Central memory CD4-positive, alpha-beta T cell (primary cell): ENCODE measurements at places on chromosomes 1 and 21.

DNA sequence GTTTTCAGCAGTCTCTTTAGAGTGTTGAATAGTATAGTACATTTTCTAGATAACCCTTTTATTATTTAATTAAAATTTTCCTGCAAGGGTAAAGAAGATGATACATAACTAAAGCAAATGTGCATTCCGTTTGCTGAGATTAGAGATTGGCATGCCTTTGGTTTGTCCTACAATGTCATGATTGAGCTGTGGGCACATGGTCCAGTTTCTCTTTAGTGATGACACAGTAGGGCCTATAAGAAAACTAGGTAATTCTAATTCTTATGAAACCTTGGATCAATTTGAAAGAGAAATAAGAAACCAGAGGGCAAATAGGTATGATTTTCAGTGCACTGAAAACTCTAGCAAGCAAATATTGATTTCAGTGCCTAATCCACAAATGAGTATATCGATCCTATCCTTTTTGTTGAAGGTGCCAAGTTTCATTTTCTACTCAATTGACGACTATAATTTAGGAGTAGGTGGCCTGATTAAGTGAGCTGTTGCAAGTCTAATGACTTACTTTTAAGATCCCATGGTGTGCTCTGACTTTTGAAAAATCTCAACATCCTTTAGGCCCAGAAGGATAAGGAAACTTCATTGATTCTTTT is 128.0 kb upstream of the KCNK1 start:
- no peak for DNase-seq

DNA sequence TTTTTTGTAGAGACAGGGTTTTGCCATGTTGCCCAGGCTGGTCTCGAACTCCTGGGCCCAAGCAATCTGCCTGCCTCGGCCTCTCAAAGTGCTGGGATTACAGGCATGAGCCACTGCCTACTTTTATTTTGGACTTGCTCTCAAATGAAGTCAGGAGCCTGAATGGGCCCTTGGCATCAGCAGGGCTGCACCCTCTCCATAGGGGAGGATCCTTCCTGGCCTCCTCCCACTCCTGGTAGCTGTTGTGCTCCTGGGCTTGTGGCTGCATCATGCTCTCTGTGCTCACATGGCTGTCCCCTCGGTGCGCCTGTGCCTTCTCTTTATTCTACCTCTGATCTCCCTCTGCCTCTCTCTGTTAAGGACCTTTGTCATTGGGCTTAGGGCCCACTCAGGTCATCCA is 46.4 kb upstream of the DISP3 start:
- DNase-seq: no peak

- DNase-seq: no peak
Observed at GRCh38 chr1:31501505-31501904, 74.8 kb upstream of the TINAGL1 start.

- DNase-seq: no peak
Observed at GRCh38 chr1:35725596-35725995, 6.9 kb upstream of the C1orf216 start.

DNA sequence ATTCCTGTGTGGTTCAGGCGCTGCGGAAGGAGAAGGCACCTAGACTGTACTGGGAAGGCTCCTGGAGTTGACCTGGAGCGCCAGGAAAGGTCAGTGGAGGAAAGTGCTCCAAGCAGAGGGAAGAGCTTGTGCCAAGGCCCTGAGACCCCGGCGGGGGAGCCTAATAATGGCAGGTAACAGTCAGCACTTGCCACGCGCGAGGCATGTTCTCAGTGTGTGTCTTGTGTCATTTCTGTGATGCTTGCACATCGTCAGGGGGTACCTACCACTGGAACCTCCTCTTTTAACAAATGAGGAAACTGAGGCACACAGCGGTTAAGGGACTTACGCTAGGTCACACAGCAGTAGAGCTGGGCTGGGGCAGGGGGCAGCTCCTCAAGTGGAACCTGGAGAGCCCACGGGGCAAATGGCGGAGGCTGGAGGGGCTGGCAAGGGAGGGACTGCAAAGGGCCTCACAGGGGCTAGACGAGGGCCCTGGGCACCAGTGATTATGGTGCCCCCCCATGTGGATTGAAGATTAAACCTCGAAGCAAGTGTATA is 976 bp upstream of the BMP8B start:
- no peak for DNase-seq

GRCh38 chr1:5729636-5730145 is 262.5 kb downstream of the NPHP4 start:
- DNase-seq: no peak

- DNase-seq: no peak
Observed at GRCh38 chr1:215825056-215825455, 258.0 kb downstream of the KCTD3 start.

GRCh38 chr1:21435646-21436487 is 4.1 kb upstream of the NBPF3 start:
- no peak for DNase-seq

- DNase-seq: no peak
Observed at GRCh38 chr1:114901814-114902213, 47.2 kb downstream of the SYCP1 start.

DNA sequence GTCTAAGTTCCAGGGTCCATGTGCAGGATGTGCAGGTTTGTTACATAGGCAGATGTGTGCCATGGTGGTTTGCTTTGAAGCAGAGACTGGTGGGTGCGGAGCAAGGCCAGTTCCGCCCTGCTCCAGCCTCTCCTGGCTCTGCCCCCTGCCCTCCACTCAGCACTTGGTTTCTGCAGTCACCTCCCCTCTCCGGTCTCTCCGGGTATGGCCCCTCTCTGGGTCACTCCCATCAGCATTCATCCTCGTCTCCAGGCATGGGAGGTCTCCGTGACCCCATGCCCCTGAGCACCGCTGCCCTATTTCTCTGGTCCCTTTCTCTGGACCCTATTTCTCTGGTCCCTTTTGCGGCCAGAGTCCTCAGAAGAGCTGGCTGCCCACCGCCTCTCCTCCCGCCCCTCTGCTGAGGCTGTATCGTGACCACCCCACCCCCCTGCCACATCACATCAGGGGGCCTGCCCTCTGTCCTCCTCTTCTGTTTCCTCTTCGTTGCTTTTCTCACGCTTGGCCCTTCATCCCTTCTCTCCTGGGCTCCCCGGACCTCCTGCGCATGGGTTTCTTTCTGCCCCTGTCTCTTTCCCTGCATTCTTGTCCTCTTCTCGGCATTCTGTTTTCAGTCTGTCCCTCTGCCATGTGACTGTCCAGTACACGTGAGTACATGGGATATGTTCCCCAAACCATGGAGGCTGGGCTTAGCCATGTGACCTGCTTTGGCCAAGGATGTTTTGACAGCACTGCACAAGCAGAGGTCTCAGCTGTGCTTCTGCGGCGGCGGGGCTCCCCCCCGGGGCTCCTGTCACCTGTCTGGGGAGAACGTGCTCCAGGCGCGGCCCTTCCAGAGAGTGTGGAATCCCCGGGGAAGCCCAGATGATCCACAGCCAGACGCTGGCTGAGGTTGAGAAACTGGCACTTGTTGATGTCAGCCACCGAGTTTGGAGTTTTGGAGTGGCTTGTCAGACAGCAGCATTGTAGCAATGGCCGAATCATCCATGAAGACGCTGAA is 54.4 kb upstream of the C1orf174 start:
- DNase-seq: no peak

DNA sequence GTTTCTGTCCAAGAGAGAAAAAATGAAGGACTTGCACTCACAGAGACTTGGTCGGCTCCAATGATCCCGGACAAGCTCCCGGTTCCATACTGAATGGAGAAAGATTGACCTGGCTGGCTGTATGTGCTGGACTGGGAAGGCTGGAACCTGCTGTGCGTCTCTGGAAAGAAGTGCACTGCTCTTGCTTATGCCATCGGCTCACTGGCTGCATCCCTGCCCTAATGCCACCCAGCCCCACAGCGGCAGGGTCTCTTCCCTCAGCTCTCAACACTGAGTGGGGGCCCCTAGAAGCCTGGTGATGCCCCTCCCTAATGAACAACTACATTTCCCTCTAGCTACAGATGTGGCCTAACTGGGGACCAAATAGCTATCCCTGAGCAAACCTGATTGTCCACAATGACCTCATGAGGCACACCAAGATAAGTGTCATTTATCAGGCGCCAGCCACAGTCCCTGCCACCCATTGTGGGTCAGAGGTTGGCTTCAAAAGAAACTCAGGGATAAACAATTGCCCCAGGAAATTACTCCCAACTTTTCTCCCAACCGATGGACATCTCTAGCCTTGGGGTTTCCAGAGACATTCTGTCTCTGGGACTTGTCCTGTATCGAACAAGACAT is 2.6 kb downstream of the CTSE start:
- DNase-seq: no peak

- no peak for DNase-seq
Observed at GRCh38 chr1:228313536-228314277, 92.9 kb downstream of the TRIM11 start.

- DNase-seq: no peak
Observed at GRCh38 chr1:165445388-165445787, 462 bp upstream of the RXRG start.

DNA sequence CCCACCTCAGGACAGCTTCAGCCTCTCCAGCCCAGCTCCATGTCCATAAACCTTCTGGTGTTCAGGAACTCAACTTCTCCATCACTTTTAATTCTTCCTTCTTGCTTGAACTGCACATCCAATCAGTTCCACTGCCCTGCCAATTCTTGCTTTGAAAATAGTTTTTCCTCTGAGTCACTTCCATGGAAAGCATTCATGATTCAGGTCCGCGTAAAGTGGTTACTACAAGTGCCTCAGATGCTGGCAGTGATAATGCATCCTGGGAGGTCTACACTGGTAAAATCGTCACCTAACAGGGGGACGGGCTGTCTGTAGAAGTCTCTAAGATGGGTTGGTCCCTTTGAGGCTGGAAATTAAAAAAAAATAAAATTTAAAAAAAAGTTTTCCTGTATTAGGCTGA is 25.9 kb upstream of the RCAN1 start:
- DNase-seq: no peak

- no peak for DNase-seq
Observed at GRCh38 chr1:173210283-173210682, 3.2 kb upstream of the TNFSF4 start.

DNA sequence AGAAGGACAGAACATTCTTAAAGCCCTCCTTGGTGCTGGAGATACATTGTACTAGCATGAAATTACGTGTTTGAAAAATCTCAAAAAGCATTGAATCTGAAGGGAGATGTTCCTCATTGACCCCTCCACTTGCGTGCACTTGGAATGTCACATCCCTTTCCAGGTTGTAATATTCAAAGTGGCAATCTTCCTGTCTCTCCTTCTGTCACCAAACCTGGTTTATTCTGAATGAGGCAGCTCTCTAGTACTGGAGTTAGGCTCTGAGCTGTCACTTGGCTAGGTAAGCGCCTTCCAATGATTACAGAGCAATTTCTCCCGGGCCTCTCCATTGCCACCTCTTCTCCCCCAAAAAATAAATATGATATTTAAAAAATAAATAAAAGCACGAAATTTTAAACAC is 855 bp downstream of the DSCAM start:
- no peak for DNase-seq

- DNase-seq: no peak
Observed at GRCh38 chr1:162009501-162010174, 14.0 kb downstream of the OLFML2B start.

- no peak for DNase-seq
Observed at GRCh38 chr1:98468111-98468717, 193.3 kb upstream of the SNX7 start.

DNA sequence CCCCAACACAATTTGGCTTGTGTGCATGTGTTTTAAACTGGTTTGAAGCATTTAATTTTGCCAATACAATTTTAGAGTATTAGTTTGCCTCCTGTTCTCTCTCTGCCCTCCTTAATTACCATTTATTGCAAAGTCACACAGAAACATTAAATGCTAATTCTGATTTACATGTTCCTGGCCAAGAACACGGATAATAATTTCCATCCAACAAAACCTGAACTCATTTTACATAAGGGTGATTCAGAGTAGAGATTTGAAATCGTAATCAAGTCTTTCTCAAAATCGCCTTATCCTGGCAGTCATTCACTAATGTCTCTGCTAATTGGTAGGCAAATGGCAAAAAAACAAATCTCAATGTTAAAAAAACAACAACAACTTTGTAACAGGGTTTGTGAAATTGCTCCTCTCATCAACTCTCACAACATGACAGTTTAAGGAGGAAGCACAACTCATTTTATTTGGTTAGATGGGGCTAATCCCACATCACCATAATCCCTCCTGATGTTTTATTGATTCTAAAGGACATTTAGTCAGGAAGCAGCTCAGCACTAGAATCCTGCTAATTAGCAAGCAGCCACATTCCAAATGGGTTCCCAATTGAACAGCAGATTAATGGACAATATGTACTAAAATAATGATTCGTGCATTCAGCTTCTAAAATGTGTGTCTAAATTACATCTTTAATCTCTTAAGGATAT is 55.9 kb downstream of the C1orf87 start:
- no peak for DNase-seq

- no peak for DNase-seq
Observed at GRCh38 chr21:39867198-39867650, at the start of gene PCP4. PCP4 (plus strand) TSS chr21:39867438; CDS start chr21:39867502, 64 bp downstream.

DNA sequence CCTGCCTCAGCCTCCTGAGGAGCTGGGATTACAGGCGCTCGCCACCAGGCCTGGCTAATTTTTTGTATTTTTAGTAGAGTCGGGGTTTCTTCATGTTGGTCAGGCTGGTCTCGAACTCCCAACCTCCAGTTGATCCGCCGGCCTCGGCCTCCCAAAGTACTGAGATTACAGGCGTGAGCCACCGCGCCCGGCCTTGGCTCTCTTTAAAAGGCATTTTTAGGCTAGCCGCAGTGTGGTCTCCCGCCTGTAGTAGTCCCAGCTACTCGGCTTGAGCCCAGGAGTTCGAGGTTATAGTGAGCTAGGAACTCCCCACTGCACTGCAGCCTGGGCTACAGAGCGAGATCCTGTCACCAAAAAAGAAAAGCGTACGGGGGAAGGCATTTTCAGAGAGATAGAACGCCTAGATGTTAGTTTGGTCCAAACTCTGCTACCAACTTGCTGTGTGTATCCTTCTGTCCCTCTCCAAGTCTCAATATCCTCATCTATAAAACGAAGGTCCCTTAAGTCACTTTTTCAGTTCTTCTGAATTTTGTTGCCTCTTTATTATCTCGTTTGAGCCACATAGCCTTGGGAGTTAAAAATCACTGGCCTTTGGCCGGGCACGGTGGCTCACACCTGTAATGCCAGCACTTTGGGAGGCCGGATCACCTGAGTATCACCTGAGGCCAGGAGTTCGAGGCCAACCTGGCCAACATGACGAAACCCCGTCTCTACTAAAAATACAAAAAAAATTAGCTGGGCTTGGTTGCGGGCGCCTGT is 734 bp downstream of the MED18 start:
- no peak for DNase-seq

GRCh38 chr1:209590405-209590804 is 6.9 kb downstream of the CAMK1G start:
- no peak for DNase-seq

GRCh38 chr1:69662321-69662720 is 94.6 kb downstream of the LRRC7 start:
- no peak for DNase-seq

DNA sequence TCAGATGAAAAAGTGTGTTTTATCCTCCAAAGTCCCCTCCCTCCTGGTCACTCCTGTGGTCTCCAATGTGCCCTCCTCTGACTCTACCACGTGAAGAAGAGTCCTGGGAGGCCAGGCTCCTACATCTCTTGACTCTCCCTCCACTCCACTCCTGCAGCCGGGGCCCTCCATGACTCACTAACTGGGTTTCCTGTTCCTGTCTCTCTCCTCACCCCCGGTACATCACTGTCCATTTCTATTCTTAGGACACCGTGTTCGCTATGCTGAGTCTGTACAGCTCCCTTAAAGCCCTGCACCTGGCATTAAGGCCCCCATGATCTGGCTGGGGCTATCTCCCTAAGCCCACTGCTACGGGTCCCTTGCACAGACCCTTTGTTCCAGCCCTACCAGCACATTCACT is 93.4 kb downstream of the BCAR3 start:
- DNase-seq: no peak
